ENCODE measurements at places on chromosomes 4 and X.

- DNase-seq: peak; percentile 2
Observed at GRCh38 chr4:15778289-15779241, at the start of gene CD38. Gene CD38, plus strand, starts transcription at chr4:15778328. Its CDS starts 87 bp downstream, at chr4:15778415.

GRCh38 chr4:25870081-25870480 is 7.3 kb upstream of the SEL1L3 start:
- no peak for DNase-seq

GRCh38 chr4:44736900-44737299 is 10.5 kb upstream of the GNPDA2 start:
- no peak for DNase-seq

GRCh38 chrX:56793521-56794320 is 64.7 kb downstream of the NBDY start:
- no peak for DNase-seq

DNA sequence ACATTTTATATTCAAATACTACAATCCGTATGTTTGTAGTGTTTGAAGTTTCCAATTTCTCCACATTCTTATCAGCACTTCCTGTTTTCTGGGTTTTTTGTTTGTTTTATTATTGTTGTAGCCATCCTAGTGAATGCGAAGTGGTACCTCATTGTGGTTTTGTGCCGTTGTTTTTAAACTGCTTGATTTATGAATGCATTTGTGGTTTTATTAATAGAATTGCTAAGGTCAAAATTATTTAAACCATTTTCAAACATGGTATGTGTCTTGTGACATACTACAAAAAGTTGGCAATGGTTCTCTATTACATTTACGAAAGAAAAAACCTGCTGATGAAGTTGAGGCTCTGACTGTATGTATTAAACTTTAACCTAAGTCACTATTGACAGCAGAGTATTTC is 780.0 kb upstream of the MAGEB2 start:
- no peak for DNase-seq

DNA sequence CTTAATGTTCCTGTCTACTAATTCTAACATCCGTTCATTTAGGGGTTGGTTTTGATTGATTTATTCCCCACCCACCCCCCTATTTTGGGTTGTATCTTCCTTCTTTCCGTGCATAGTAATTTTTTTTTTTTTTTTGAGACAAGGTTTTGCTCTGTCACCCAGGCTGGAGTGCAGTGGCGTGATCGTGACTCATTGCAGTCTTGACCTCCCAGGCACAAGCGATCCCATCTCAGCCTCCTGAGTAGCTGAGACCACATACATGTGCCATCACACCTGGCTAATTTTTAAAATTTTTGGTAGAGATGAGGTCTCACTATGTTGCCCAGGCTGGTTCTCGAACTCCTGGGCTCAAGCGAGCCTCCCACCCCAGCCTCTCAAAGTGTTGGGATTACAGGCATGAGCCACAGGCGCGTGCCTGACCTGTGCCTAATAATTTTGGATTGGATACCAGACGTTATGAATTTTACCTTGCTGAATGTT is 79.9 kb downstream of the ZFX start:
- DNase-seq: no peak

GRCh38 chr4:83025563-83025962 is 9.4 kb upstream of the COPS4 start:
- no peak for DNase-seq

DNA sequence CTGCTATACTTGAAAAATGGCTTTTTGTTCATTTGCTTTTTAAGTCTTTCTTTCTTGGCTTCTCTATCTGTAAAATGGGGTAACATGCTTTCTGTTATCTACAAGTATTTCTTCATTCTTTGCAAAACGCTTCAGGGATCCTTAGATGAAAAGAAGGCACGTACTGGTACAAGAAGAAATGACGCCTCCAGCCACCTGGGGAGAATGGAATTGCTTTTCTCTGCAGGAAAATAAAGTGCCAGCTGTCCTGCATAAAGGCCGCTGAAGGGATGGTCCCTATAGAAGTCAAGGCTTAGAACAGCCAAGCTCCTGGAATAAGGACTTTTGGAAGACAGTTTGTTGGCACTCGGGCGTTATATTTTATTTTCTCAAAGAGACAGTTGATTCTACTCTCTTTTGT is 210.8 kb upstream of the RASGEF1B start:
- no peak for DNase-seq

- no peak for DNase-seq
Observed at GRCh38 chr4:149781150-149781549, 34.5 kb downstream of the IQCM start.

- DNase-seq: no peak
Observed at GRCh38 chr4:61431131-61431530, 231.0 kb downstream of the ADGRL3 start.

DNA sequence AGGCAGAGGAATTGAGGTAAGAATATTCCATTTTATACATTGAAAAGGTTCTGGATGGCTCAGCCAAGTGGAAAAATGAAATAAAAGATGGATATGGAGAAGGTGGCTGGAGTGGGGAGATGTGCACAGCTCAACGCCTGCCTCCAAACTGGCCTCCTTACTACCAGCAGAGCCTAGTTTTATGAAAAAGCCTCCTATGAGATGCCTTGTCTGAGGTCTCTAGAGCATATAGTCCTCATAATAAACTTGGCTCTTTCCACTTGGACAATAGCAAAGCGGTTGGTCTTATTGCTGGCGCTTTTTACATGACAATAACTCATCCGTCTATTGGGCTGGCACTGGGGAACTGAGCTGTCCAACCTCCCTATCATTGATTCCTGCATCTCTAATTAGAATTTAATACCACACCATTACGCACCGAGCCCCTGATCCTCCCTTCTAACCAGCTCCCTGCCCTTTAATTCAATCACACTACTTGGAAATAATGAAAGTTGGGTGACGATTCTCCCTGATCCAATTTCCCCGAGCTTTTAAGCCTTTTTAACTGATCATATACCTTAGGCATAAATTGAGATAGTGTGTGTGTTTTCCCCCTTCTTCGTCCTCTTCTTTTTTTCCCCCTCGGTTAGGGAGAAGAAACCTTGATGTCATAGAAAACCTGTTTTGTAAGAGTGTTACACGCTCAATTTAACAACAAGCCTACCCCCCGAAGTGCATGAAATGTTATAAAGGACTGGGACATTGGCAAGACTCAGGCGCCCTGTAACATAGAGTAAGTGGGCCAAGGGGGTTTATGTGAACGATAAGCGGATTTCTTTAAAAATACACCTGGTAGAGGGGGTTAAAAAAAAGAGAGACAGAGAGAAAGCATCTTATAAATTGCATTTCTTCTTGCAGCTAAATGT is at the start of gene PHOX2B:
Gene PHOX2B (minus strand): TSS at position 155 of the 905 bp plus-strand sequence. CDS start 115 bp downstream, at position 40.
- no peak for DNase-seq

DNA sequence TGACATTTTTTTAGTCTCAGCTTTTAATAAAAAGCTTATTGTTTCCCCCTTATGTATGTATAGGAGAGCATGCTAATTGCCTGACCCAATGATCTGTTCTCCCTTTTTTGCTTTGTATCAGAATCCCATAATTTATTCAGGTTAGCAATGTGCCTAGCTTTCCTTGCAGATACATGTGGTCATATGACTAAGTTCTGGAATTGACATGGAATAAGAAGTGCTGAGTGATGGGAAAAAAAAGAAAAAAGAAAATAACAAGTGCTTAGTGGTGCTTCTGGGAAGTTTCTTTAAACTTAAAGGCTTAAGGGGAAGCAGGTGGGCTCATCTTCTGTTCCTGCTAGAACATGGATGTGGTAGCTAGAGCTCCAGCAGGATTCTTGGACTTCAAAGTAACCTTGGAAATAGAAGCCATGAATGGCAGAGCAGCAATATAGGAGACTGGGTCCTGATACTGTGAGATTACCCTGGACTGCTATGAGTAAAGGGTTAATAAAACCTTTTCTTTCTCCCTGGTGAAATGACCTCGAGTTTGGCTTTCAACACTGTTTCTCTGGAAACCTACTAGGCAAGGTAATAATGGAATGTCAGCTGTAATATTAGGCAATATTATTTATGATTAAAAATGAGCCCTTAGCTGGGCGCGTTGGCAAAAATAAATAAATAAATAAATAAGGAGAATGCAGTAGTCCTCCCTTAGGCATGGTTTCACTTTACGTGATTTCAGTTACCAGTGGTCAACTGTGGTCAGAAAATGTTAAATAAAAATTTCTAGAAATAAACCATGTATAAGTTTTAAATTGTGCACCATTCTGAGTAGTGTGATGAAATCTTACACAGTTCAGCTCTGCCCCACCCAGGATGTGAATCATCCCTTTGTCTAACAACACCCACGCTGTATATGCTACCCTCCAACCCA is 16.7 kb upstream of the RBM41 start:
- DNase-seq: no peak

DNA sequence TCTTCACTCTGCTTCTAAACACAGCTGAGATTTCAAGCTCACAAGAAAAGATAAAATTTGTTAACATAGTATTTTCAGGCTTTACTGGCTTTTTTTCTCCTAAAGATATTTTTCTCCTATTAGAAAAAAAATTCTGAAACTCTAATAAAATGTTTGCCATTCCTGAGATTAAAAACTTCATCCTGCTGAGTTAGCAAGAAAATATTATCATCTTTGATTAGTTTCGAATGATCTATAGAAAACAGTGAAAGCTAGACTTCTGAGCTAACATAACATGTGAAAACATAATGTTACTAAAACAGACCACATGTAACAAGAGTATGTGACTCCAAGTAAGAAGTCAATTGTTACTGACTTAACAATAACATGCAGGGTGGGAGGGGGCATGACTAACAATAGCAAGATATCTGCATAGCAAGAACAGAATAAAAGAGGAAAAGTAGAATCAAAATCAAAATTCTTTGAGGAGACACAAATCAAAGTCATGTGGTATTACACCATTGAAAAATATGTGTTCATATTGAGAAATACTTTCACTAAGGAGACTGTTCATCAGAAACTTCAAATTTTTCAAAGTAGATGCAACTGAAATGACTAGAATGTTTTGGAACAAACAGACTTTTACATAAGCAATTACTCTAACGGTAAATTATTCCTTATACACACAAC is 14.5 kb downstream of the TBCK start:
- no peak for DNase-seq

DNA sequence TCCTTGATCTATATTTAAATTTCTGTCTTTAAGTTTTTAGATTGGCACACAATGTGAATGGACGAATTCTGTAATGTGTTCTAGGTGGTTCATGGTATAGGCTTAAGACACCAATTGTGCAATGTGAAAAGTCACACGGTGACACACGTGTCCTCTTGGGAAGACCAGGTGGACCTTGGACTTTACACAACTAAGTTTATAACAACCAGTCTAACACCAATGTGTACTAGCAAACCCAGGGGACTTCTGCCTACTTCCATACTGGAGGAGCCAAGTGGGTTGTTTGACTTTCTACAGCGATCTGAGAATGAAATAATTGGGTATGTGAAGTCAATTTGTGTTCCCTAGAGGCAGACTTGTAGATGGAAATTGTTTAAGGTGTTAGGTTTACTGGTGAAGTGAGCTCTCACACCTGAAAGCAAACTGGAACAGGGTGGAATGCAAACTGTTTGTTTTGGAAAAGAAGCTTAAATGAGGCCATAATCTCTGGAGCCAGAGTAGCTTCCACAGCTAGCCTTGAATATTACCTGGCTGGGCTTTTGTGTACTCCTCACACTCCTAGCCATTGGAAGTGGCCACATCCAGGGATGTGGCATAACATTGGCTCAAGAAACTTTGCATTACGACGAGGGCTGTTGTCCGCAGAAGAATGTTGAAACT is 45.9 kb upstream of the WDR1 start:
- DNase-seq: no peak

GRCh38 chrX:23904096-23904495 is 3.6 kb downstream of the APOO start:
- DNase-seq: no peak

DNA sequence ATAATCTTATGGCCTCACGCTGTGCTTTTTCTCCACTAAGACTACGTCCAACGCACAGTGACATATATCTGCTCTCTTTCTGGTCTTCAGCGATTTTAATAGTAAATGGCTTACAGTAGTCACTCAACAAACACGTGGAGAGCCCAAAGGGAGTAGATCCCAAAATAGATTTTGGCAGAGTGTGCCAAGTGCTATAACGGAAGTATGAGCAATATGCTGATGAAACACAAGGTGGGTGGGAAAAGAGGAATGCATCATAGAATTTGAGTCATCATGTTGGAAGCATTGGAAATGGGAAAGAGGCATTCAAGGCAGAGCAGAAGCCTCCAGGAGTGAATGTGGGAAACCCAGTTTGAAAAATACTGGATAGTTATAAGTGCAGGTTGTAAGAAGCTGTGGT is 129.1 kb upstream of the LDB2 start:
- no peak for DNase-seq

DNA sequence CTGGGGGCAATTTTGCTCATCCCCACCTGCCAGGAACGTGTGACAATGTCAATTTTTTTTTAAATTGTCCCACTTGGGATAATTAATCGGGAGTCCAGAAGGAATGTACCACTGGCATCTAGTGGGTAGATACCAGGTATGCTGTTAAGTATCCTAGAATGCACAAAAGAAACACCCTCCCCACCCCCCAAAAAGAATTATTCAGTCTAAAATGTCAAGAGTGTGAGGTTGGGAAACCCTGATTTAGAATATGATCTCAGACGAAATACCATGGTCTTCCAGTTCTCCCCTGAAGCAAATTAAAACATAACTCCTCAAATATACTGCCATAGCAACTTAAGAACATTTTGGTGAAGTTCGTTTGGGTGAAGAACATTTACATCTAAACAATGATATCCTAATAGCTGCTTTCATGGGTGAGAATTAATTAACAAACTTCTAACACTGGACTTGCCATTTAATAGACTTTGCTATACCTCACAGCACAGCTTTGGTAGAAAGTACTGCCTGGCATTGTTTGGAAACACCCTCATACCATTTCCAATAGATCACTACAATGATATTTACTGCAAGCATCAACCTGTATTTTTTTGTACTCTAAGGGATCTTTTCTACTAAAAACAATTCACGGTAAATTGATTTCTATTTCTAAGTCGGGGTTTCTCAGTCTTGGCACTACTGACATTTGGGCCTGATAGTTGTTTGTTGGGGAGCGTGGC is 36.5 kb downstream of the SH3RF1 start:
- DNase-seq: no peak

GRCh38 chr4:20624793-20625374 is 75.4 kb upstream of the PACRGL start:
- DNase-seq: no peak

GRCh38 chr4:113365377-113365776 is 315.9 kb downstream of the ANK2 start:
- DNase-seq: no peak

- DNase-seq: no peak
Observed at GRCh38 chrX:132505116-132505515, 16.3 kb upstream of the MBNL3 start.

- no peak for DNase-seq
Observed at GRCh38 chrX:68842781-68843581, 14.2 kb downstream of the EFNB1 start.

DNA sequence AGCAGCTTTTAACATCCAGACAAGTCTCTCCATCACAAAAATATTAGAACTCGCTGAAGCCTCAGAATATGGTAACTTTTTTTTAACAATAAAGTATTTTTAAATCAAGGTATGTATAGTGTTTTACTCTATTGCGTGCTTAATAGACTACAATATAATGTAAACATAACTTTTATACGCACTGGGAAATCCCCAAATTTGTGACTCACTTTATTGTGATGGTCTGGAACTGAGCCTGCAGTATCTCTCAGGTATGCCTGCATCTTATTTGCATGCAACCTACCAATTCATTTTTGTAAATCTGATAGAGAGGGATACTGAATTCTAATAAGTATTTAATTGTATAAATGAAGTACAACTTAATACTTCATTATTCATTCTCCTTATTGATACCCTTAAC is 823.5 kb downstream of the ADGRL3 start:
- DNase-seq: no peak

GRCh38 chrX:122866532-122866931 is 317.5 kb upstream of the GRIA3 start:
- DNase-seq: no peak

Measured in SIG-M5 (cell line).